ENCODE measurements at places on chromosomes 7 and 10.

GRCh38 chr7:105060923-105061322, 46.9 kb downstream of the KMT2E start:
- DNase-seq, result no peak

- no peak for DNase-seq
Observed at GRCh38 chr10:71627230-71627939, 92.2 kb downstream of the C10orf105 start.

GRCh38 chr10:4013651-4014121, 228.7 kb upstream of the KLF6 start:
- DNase-seq, result no peak

GRCh38 chr7:107386548-107387102, 83.2 kb upstream of the GPR22 start:
- DNase-seq, result no peak

GRCh38 chr7:106345421-106346166, 60.8 kb upstream of the NAMPT start:
- DNase-seq, result no peak

- no peak for DNase-seq
Observed at GRCh38 chr7:155746188-155746587, 66.1 kb downstream of the SHH start.

DNA sequence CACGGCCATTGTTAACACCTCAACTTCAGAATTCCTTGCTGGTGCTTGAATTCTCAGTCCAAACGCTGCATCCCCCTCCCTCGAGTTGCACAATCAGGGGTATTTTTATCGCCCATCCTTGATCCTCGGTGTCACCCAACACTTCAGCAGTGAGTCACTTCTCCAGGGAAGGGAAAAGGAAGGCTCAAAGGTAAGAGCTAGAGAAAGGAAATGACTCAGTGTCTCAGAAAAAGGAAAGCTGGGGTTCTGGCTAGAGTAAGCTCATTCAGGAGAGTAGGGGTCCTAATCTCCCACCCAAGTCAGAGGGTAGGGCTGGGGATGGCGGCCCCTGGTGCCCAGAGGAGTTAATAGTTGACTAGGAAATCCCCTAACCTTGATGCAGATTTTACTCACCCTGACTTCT, 39.8 kb upstream of the TRIM8 start:
- DNase-seq, result peak; percentile 65

DNA sequence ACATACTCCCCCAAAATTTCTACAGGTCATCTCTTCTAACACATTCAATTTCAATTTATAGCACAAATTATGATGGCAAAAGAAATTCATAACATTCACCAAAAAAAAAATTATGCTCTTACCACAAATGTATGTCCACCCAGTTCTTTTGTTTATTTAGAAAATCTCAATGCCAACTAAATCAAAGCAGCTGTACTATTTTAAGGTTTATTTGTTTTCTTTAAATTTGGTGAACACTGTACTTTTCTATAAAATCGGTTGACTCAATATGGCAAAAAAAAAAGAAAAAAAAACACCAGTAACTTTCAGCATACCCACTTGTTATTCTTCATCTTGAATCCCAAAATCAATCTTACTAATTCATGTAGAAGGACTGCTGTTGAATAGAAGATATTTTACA, 225.7 kb downstream of the AGMO start:
- no peak for DNase-seq

GRCh38 chr7:96949766-96950165, 55.6 kb upstream of the DLX6 start:
- DNase-seq, result no peak

GRCh38 chr10:7333961-7334641, 76.7 kb downstream of the SFMBT2 start:
- DNase-seq, result no peak

- DNase-seq, result peak; percentile 4
Observed at GRCh38 chr7:94971051-94971867, 63.9 kb downstream of the PPP1R9A start.

DNA sequence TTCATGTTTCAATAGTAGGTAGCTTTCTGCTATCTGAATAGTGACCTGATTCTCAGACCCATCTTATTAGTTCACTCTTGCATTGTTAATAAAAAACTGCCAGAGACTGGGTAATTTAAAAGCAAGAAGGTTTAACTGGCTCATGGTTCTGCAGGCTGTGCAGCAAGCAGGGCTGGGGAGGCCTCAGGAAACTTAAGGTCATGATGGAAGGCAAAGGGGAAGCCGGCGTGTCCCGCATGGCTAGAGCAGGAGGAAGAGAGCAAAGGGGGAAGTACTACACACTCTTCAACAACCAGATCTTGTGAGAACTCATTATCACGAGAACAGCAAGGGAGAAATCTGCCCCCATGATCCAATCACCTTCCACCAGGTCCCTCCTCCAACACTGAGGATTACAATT, 185.2 kb upstream of the PITRM1 start:
- DNase-seq, result no peak

- peak; percentile 45 for DNase-seq
Observed at GRCh38 chr7:96303686-96304443, 18.0 kb downstream of the SLC25A13 start.

GRCh38 chr7:5284304-5285281, 1.9 kb downstream of the SLC29A4 start:
- DNase-seq, result no peak

DNA sequence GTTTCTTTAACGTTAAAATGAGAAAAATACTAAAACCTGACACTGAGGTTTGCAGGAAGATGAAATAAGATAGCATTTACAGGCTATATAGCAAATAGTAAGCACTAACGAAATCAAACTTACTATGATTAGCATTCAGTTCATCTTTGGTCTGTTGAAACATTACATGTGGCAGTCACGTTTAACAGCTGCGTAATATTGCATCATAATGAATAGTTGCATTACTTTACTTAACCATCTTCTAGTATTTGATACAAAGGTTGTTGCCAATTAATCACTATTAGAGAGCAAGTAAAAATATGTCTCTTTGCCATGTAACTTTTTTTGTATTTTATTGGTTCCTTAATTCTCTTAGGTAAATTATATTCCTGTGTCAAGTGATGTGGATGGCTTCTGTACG, 131.8 kb upstream of the GHITM start:
- no peak for DNase-seq

DNA sequence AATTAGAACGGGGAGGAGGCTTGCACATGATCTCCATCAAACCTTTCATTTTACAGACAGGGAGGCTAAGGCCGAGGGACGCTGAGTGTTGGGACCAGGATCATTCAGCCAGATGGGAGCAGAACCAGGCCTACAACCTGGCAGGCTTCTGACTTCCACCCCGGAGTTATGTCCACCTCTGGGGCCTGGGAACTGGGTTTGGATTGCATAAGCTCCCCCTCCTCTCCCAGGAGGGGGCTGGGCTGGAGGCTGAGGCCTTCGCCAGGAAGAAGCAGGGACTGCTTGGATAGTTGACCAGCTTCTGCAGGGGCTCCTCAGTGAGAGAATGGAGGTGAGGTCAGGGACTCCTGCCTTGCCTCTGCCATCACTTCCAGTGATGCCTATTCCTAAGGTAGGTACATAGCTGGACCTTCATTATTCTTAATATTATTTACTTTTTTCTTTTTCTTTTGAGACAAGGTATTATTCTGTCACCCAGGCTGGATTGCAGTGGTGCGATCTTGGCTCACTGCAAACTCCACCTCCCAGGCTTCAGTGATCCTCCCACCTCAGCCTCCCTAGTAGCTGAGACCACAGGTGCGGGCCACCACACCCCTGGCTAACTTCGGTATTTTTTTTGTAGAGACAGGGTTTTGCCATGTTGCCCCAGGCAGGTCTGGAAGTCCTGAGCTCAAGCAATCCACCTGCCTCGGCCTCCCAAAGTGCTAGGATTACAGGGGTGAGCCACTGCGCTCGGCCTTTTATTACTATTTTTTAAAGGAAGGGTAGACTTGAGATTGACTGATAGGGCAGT, 1.3 kb downstream of the SNX10 start:
- DNase-seq, result no peak

DNA sequence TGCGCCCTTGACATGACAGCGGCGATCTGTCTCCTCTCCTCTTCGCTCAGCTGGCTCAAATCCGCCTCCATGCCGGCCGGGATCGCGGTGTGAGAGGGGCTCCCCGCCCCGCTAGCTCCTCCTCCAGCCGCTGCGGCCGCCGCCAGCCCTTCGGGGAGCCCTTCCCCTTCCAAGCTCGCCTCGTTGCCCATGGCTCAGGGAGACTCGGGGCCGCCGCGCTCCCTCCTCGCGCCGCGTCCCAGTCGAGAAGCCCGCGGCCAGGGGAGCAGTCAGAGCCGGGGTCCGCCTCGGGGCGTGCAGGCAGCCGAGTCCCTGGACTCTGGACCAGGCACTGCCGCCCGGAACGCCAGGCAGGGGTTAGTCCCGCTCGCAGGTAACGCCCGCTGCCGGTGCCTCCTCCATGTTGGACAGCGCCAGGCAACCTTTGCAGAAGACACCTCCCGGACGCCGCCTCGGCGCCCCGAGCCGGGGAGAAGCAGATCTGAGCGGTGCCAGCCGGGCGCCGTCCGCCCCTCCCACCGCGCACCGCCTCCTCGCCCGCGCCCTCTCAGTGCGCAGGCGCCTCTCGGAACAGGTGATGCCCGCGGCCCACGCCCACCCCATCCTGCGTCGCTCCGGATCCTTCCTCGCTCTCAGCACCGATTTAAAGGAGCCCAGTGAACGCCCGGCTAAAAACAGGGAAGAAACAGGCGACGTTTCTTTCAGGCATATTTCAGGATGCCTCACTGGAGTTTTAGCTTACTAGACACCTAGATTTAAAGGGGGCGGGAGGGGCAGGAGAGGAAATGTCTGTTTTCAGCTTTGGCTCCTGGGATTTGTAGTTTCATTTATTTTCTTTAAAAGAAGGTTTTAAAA, at the start of gene PCLO:
PCLO (minus strand) TSS at position 483 of the 855 bp plus-strand sequence; CDS start at position 191, 292 bp downstream.
- DNase-seq, result peak; percentile 19

DNA sequence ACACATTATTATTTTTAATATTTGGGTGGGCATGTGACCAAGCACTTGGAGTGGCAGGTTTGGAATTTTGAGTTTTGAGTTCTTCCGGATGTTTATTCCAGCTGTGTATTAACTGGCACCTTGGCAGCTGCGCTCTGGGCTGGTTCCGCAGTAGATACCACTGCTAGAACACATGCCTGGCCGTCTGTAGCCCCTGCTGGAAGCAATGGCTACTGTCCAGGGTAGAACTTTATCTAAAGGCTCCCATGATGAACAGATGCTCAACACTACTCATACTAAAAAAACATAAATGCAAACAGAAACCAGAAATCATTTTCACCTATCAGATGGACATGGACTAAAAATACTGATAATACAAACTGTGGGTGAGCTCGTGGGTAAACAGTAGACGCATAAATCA, 19.4 kb upstream of the SH3PXD2A start:
- no peak for DNase-seq

DNA sequence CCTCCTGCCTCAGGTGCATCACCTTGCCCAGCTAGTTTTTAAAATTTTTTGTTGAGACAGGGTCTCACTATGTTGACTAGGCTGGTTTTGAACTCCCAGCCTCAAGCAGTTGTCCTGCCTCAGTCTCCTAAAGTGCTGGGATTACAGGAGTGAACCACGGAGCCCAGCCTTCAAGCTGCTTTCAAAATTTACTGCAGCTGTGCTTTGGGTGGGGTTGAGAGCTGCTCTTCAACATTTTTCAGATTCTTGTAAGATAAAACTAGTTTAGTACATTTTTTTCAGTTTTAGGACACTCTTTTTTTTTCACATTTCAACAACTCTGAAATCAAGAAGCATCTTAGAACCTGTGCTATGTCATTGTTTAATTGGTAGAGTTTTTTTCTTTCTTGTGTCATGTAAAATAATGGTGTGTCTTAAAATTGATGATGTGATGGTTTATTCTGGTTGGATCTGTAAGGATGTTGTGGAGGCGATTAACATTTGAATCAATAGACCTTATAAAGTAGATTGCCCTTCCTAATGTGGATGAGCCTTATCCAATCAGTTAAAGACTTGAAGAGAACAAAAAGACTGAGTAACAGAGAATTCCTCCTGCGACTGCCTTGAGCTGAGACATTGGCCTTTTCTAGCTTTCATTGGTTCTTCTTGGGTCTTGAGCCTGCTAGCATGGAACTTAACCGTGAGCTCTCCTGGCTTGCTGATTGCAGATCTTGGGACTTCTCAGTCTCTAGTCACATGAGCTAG, 13.5 kb downstream of the PLEKHA8 start:
- DNase-seq, result no peak

GRCh38 chr7:116478834-116479233, 20.7 kb upstream of the CAV2 start:
- no peak for DNase-seq

DNA sequence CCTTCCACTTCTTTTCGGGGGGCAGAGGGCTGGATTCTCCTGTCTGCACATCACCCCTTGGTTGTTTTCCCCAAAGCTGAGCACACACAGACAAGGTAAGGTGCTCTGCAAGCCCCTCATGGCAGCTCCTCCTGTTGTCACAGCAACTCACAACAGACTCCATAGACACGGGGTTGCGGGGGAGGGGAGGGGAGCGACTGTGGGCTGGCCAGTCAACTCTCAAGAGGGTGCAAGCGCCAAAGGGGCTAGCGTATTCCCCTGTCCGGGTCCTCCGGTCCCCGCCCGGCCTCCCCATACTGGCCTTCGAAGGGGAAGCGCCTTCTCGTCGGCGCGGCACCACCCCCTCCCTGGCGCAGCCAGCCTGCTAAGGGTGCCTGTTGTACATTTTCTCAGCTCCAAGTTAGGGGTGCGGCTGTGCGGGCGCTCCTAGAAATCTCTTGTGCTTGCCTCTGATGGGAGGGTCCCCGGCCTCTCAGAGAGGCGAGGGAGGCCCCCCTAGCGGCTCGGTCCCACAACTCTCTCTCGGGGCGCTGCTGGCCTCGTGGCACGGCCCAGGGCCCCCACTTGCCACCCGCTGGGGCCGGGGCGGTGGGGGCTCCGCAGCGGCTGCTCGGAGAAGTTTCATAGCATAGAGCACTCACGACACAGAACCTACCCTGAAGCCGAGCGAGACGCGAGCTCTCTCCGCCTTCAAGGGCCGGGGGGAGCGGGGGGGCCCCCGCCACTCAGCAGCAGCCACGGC, 498 bp downstream of the RHOBTB1 start:
- peak; percentile 64 for DNase-seq

GRCh38 chr10:49225218-49225876, 37.2 kb upstream of the TMEM273 start:
- no peak for DNase-seq

- DNase-seq, result no peak
Observed at GRCh38 chr10:78932861-78933260, 135.9 kb upstream of the ZMIZ1 start.

DNA sequence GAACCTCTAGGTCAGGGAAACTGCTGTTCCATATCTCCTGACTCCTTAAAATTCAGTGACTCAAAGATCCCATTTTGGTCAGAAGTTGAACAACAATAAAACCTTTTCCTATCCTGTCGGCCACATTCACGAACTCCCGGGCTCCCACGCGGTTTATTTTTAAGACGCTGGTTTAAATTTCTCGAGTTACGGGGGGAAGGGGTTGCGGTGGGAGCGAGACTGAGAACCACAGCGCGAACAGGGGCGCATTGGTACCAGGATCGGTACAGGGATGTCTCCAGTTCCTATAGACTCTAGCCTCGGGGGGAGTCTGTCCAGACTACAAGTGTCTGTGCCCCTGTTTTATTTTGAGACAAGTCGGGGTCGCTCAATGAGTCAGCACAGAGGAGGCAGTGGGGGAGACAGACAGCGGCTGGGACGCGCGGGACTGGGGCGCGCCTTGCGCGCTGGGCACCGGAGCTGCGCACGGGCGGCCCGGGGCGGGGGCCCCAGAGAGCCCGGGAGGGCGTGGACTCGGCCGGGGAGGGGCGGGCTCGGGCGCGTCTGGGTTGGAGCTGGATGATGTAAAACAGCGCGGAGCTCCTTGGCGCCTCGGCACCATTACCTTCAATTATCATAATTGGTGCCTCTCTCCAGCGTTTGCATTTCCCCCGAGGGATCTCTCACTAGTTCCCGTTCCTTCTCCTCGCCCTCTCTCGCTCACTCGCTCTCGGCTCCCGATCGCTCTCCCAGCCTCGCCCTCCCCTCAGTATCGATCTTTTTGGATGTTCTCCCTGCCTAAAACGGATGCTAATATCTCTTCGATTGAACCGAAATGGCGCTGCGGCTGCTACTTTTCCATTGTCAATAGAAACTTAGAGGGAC, 8.7 kb upstream of the BAMBI start:
- DNase-seq, result peak; percentile 38

All from AG08395 (cell line).